ENCODE measurements at places on chromosomes 4 and X.

GRCh38 chr4:93029769-93030168 lies 726.0 kb downstream of the GRID2 start:
- no peak for DNase-seq

DNA sequence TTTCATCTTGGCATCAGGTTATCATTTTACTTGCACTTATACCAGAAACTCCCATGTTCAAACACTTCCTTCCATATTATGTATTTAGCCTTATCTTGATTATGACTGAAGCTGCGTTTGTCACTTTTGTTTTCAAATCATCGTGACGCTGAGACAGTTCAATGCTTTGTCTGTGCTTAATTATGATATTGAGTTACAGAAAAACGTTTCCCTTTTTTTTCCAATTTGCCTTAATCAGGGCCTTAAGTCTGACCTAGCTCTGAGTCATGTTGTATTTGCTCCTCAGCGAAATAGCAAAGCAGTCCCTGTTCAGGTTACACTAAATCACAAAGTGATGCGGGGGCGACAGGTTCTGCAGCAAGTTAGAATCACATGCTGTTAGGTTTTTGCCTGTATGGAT lies 254.7 kb downstream of the AFF2 start:
- DNase-seq, result no peak

- DNase-seq, result no peak
These were observed 146.7 kb downstream of the TET2 start for GRCh38 chr4:105293360-105293759.

DNA sequence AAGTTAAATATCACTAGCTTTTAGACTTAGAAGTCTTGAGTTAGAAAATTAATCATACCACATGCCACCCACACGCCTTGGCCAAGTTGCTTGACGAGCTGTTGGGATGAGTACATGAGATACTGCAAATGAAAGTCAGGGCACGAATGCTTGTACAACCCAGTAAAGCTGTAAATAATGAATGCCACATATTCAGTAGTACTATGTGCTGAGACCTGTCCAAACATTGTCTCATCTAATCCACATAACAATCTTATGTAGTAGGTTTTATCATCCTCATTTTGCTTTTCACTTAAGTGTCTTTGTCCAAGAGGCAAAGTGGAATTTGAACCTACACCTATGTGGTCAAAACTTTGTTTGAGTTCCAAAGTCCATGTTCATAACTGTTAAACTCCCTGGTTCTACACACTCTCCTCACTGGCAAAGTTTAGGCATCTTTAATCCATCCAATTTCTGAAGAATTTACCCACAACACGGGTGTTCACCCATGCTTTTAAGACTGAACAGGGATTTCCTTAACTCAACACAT lies 74.1 kb downstream of the LDB2 start:
- no peak for DNase-seq

GRCh38 chrX:10032147-10032546 lies 65.0 kb downstream of the CLDN34 start:
- no peak for DNase-seq

DNA sequence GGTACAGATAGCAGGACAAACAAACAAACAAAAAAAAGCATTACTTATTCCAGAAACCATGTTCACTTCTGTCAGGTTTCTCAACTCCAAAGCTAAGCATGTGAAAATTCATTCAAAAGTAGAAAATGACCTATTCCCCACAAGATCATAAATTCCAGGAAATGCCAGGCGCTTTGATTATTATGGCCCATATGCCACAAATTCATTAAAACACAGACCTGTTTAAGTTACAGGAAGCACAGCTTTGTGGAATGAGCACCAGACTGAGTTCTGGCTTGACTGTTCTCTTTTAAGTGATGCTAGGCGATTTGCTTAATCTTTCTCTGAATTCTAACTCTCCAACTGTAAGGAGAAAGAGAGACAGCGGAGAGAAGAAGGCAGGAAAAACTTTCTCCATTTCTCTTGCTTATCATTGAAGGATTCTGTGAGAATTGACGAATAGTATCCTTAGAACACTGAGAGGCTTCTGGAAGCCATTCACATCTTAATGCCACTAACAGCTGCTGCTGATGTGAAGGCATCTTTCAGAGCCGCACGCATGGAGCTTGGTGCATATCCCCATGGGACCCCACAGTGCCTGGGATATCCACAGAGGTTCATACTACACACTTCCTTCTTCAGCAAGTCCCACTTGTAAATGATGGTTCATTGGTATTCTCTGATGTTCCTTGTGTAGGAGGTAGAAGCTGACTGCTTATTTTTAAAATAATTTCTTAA lies 138.0 kb downstream of the ZNF674 start:
- no peak for DNase-seq

- DNase-seq, result no peak
These were observed 136.7 kb downstream of the MAGEC2 start for GRCh38 chrX:142068365-142068764.

DNA sequence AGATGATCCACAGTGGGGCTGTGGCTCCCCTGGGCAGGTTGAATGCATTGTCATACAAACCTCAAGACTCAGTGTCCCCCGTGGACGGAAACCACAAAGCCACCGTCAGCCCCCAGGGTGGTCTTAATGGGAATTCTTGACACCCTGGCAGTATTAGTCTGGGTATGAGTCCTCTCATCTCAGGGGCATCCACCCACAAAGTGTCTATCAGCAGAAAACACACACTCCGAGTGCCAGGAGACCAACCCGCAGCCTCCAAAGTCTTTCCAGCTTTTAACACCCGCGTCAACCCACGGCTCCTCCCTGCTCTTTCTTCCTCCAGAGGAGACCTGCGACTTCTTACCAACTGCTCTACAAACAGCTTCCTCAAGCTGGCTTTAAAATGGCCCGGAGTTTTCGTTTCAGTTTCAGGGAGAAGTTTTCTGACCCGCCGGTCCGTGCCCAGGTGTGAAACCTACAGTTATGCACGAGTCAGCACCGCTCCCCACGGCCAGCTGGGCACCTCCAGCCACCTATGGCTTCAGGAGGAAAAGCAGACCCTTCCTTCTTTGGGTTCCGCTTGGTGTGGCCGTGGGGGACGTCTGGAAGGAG lies 14.4 kb upstream of the ASMTL start:
- DNase-seq, result no peak

- DNase-seq, result no peak
These were observed at the start of gene HTATSF1 for GRCh38 chrX:136497556-136498052. TSS of gene HTATSF1 (plus strand) at chrX:136497592. CDS start at chrX:136497685, 93 bp downstream.

GRCh38 chr4:97720869-97721432 lies 422.3 kb downstream of the STPG2 start:
- DNase-seq, result no peak
